ENCODE measurements at places on chromosomes 6 and 20.

- no peak for DNase-seq
Measured at GRCh38 chr20:56689852-56690485, 60.9 kb downstream of the TFAP2C start.

GRCh38 chr6:15800841-15801617 is 138.2 kb upstream of the DTNBP1 start:
- no peak for DNase-seq

DNA sequence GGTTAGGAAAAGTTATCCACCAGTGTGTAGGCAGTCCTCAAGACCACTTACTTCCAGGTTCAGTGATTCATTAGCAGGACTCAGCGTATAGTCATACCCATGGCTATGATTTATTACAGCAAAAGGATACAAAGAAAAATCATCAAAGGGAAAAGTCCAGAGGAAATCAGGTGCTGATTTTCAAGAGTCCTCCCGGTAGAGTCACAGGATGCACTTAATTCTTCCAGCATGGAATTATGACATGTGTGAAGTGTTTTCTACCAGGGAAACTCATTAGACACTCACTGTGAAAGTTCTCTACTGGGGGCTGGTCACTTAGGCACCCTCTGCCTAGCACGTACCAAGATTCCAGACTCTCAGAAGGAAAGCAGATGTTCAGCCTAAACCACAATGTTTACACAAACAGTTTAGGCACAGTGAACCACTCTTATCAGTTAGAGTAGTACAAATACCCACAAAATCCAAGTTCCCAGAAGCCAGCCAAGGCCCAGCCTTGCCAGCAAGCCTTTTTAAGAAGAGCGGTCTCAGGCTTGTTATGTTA is 10.2 kb downstream of the WFDC3 start:
- no peak for DNase-seq

DNA sequence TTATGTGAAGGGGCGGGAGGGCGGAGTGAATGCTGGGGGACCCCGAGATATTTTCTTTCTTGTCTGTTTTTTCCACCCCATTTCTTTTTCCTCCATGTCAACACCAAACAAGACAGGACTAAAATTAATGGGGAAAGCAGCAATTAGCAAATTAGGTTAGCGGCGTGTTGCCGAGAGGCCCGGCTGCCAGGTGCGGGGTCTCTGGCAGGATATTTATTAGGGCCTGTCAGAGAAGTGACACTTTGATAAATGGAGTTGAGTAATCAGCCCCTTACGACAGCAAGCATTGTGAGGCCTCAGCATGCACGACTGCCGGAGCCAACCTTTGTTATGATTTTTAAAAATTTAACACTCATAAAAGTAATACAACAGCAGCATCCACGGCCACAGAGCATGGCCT is 193.8 kb downstream of the DHX35 start:
- DNase-seq, result no peak

GRCh38 chr20:45833030-45833882 is at the start of gene SNX21:
TSS of gene SNX21 (plus strand) at chr20:45833799. CDS start at chr20:45833920, 121 bp downstream.
- no peak for DNase-seq
